AG09319 (cell line): ENCODE measurements at places on chromosomes 11 and 22.
A peak's percentile ranks its signal among the peaks of the same experiment; 100 is the strongest.

DNA sequence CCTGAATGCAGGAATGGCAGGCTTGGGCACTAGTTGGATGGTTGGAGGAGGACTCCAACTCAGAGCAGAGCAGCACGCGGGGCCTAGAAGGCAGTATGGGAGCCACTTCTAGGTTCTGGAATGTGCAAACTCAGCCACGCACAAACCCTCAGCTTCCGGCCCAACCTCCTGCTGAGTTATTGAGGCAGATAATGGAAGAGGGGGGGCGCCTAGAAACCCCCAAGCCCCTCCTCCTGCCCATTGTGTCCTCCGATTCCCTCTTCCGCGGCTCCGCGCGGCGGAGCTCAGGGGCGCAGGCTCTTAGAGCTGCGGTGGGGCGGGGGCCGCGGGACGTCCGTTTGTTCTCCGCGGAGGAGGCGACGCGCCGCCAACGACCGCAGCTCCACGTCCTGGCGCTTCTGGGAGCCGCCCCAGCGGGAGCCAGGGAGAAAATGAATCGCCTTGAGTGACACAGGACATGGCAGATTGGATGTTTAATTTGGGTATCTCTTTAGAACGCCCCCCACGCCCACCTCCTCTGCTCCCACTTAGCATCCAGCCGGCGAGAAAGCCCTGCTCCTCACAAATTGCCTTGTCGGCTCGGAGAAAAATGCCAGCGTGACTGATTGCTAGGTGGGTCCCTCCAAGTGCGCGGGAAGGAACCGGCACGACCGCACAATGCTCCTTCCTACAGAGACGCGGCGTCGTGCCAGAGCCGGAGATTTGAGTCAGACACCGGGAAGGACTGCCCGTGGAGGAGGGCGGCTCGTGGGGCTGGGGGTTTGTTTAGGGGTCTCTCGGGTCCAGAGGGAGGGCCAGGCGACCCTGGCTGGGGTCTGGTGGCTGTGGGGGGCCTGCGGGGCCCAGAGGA is 144.6 kb downstream of the NECTIN1 start:
- DNase-seq, result no peak

- no peak for DNase-seq
Observed at GRCh38 chr11:20949585-20949984, 280.2 kb downstream of the NELL1 start.

GRCh38 chr11:3866206-3866605 is 10.7 kb downstream of the STIM1 start:
- no peak for DNase-seq

- DNase-seq, result no peak
Observed at GRCh38 chr22:39703091-39703490, 132.5 kb downstream of the CACNA1I start.

DNA sequence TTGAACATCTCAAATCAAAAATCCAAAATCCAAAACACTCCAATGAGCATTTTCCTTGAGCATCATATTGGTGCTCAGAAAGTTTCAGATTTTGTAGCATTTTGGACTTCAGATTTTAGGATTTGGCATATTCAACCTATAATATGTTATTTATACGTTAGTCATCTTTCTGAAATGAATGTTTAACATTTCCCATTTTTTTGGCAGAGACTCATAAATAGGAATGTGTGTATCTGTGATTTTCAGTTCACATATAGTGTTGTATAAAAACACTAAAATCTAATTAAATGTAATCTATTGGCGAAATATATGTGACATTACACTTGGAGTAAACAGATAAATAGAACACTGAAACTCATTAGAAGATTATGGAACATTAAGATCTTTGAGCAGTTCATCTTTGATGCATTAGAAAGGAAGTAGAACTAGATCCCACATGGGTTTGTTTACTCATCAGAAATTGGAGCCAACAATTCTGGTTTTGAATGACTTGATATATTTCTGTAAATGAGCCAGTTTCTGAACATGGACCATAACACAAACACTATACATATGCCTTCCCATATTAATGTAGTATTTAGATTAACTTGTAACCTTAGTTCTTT is 153.1 kb downstream of the UVRAG start:
- DNase-seq, result no peak

- no peak for DNase-seq
Observed at GRCh38 chr11:134640971-134641968, 229.2 kb upstream of the B3GAT1 start.

GRCh38 chr11:92697461-92698312 is 271.8 kb upstream of the MTNR1B start:
- DNase-seq, result no peak

GRCh38 chr11:66289548-66290329 is 796 bp upstream of the YIF1A start:
- DNase-seq, result peak; percentile 45

DNA sequence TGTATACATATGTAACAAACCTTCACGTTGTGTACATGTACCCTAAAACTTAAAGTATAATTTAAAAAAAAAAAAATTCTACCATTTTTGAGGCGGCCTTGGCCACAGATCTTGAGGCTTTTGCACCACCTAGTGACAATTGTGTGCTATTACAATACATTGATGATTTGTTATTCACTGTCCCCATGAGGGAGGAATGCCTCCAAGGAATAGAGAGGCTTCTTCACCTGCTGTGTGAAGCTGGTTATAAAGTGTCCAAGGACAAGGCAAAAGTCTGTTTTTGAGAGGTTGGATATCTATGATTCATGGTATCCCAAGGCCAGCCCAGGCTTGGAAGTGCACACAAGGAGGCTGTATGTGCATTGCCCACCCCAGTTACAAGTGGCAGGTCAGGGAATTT is 30.7 kb downstream of the SLC22A25 start:
- DNase-seq, result no peak

GRCh38 chr11:8766043-8766987 is 83.7 kb downstream of the RPL27A start:
- DNase-seq, result no peak

DNA sequence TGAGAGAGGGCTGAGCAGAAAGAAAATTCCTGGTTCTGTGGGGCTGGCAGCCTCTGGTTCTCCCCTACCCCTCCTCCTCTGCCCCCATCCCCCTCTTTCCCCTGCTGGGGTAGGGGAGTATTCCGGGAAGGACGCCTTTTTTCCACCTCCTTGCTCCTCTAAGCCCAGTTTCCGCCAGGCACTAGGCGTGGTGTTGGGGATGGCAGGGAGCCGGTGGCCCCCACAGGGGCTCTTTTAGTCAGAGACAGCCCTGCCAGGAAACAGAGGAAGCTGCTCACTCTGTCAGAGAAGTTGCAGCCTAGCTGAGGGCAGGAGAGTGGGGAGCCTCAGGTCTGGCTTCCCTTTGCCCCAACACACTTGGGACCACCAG is 15.6 kb upstream of the ARHGEF17 start:
- DNase-seq, result no peak

- DNase-seq, result no peak
Observed at GRCh38 chr11:127037596-127037995, 37.0 kb upstream of the KIRREL3 start.

DNA sequence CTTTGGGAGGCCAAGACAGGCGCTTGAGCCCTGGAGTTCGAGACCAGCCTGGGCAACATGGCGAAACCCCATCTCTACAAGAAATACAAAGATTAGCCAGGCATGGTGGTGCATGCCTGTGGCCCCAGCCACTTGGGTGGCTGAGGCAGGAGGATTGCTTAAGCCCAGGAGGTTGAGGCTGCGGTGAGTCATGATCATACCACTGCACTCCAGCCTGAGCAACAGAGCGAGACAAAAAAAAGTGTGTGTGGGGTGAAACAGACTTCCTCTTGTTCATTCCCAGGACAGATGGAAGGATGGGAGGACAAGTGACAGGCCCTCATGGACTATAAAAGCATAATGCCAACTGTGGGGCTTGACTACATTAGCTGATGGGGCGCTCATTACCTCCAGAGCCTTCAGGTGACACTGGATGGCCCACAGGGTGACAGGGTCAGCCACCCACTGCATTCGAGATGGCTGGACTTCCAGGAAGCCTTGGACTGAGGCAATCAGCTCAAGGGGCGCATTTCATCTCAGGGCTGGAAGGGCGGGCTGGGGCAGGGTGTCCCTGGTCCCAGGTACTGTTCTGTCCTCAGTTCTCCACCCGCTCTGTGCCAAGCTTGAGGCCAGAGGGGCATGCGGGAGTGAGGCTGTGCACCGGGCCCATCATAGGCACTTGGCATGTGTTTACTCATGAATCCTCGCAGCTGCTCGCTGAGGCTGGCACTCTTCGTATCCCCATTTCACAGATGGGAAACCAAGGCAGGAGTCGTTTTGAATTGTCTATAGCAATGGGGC is 12.5 kb downstream of the NPTXR start:
- no peak for DNase-seq

DNA sequence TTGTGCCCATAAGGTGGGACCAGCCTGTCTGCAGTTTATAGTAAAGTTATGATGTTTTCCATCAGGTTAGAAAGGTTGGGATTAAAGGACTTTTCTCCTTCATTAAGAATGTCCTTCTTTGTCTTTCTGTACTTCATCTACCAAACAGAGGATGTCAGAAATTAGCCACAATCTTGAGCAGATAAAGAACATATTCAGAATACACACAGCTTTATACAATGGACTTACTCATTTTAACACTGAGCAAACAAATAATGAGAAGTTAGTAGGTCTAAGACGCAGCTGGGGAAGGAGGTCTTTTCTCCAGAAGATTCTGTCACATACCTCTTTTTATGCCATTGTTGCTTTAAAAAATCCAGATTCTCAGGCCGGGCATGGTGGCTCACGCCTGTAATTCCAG is 57.0 kb upstream of the CYP2D6 start:
- DNase-seq, result no peak

DNA sequence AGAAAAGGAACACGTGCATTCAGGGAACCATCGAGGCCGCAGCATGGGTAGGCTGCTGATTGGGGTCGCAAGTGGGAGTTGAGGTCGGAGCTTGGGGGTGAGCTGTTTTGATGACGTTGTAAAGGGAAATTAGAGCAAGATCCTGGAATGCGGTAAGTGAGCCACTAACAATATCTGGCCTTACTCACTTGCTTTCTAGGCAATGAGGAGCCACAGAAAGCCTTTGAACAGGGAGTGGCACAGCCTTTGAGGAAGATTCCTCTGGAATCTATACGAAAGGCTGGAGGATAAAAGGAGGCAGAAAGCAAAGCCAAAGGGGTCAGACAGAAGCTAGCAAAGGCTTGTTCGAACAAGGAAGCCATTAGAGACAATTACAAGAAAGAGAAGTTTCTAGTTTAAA is 197.5 kb downstream of the LARGE1 start:
- no peak for DNase-seq

DNA sequence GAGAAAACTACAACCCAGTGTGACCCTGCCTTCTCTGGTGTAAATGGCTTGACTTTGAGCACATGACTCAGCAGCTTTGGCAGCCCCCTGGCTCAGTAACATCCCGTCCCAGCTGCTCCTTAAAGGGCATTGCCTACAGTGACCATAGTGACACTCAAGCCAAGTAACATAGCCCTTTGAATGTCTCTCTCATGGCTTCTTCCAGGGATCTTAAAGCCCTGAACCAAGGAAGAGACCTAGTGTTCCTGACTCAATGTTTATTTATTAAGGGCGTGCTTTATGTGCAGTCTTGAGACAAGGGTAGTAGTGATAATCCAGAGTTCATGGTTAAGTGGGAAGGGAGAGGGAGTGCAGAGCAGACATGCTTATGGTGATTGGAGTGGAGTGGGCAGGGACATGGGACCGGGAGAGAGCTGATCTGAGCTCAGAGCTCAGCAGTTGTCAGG is 125.7 kb downstream of the PARVA start:
- no peak for DNase-seq

DNA sequence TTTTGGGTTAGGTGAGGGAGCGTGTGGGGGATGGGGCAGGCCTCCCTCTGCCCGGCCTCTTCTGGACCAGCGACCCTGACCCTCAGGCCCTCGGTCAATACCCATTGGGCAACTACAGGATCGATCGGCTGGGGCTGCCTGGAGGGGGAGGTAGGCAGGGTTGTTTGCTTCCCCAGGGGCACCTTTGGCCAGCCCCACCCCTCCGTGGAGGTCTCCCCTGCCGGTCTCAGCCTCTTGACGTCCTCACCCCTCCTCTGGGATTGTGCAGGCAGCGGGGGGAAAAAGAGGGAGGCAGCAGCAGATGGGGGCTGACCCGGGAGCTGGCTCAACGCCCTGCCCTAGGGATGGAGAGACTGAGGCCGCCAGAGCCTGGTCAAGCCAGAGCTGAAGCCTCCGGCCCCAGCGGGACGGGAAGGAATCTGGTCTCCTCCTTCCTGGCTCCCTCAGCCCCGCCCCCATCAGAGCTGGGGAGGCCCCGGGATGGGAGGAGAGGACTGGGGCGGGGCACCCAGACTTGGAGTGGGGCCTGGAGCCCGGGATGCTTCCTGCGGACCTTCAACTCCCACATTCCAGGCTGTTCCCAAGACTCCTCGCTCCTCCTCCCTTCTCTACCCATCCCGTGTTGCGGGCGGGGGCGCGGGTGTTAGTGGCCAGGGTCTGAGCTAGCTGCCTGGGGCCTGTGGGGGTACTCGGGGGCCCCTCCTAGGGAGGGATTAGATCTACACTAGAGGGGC is 14.4 kb upstream of the CDC42EP1 start:
- DNase-seq, result peak; percentile 93

DNA sequence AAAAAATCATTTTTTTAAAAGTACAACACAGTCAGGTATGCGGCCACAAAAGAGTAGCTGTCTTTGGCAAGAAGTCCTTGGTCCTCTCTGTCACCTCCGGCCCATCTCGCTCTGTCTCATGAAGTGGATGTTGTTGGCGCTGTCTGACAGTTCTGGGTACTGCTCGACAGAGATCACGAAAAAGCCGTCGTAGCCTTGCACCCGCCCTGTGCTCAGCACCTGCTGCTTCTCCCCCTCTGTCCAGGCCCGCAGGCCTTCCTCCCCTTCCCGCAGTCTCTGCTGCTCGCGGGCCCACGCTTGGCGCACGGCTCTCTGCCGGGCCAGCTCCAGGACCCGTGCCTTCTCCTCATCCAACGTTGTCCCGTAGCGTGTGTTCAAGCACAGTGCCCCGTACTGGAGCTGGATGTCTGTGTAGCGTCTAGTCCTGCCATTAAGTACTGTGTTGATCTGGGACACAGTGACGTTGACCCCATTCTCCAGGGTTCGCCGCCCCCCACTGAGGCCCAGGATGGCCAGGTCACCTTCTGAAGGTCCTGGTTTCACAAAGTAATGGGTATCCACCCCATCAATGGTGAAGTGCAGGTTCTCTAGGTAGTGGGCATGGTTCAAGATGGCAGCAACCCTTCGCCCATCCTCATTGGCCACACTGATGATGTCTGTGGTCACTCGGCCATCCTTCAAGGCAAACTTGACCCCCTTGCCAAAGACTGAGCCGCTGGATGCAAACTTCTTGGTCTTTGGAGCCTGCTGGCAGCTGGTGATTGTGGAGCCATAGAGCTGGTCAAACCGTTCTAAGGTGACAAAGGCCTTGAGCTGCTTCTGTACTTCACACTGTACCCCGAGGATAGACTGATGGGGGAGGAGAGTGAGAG is 83.5 kb upstream of the NARS2 start:
- DNase-seq, result no peak

- DNase-seq, result no peak
Observed at GRCh38 chr22:49826603-49827270, 936 bp downstream of the BRD1 start.
